ENCODE measurements at places on chromosomes 4 and X.

- no peak for DNase-seq
Observed at GRCh38 chr4:127843704-127844600, 36.7 kb upstream of the PLK4 start.

DNA sequence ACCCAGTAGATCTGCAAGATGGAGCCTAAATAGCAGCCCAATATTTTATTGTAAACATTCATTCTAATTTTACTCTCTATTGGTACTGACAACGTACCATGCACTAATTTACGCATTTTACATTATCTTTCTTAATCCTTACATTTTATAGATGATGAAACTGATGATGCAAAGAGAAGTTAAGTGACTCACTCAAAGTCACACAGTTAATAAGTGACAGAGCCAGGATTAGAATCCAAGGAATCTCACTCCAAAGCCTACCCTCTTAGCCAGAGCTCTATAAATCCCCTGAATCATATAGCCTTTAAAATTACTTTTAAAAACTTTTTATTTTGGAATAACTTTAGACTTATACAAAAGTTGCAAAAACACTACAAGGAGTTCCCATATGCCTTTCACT lies 37.6 kb downstream of the PHKA1 start:
- DNase-seq: no peak

- DNase-seq: no peak
Observed at GRCh38 chr4:172362569-172362968, 549.4 kb downstream of the GALNTL6 start.

GRCh38 chr4:22514001-22514400 lies 1.9 kb downstream of the ADGRA3 start:
- DNase-seq: peak; percentile 71

GRCh38 chr4:148248824-148249223 lies 193.4 kb downstream of the NR3C2 start:
- DNase-seq: no peak

GRCh38 chrX:130916636-130917422 lies 13.8 kb upstream of the ENOX2 start:
- peak; percentile 50 for DNase-seq

DNA sequence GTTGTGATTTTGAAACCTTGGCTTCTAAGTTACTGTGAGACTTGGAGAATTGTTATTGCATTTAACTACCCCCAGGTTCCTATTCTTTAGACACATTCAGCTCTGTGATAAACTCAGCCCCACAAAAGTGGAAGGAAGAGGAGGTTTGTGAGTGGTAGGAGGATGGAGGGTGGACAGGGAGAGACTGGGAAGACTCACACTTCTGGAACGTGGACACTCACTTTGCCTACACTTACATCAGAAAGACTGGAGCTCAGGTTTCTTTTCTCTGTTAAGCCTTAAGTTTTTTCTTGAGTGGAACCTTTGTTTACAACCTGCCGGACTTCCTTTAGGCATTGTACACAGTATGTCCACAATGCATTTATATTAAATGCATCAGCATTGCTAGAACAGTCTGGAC lies 99.0 kb downstream of the AREG start:
- DNase-seq: peak; percentile 64

GRCh38 chr4:22483551-22483981 lies 32.3 kb downstream of the ADGRA3 start:
- DNase-seq: peak; percentile 73

GRCh38 chr4:46956451-46956850 lies 36.9 kb downstream of the GABRA4 start:
- DNase-seq: no peak

All from astrocyte of the spinal cord (primary cell).